KG1 (cell line): ENCODE measurements at places on chromosomes 1 and 21.

GRCh38 chr1:1806890-1807289, 28.6 kb upstream of the NADK start:
- DNase-seq = no peak

- no peak for DNase-seq
These were observed 7.2 kb downstream of the ATP1B1 start for GRCh38 chr1:169113613-169114119.

- no peak for DNase-seq
These were observed 82.9 kb downstream of the SSBP3 start for GRCh38 chr1:54323324-54323739.

DNA sequence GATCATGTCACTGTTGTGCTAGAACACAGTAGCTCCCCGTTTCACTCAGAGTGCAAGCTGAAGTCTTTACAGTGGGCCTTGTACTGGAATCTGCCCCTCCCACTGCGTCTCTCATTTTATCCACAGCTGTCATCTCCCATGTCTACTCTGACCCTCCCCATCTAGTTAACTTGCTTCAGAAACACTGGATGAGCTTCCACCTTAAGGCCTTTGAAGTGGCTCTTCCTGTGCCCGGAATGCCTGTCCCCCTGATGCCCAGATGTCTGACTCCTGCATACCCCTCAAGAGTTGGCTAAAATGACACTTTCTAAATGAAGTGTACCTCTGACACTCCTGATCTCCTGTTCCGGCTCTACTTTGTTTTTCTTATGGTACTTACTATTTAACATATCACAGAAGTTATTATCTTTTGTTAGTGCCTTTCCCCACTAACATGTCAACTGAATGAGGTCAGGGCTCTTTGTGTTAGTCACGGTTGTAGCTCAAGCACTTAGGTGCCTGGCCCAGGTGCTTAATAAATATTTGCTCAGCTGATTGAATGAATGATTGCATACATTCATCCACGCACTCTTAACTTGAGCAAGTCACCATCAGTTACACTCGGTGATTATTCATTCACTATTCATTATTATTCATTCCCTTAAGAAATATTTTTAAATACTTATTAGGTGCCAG, 13.3 kb downstream of the ARV1 start:
- DNase-seq = no peak

DNA sequence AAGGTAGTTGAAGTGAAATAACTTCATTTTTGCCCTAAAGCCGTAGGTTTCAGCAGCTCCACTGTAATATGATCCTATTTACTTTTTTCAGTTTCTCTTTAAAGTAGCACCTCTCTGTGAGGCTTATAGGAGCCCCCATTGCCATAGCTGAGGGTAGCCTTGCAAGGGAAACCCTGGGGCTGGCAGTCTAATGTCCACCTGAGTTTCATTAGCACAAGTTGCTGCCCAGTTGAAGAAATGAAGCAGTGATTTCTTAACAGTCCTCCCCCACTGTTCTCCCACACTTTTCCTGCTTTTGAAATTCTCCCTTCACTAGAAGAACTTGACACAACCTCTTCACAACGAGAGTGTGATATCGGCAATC, 1.5 kb downstream of the HMCN1 start:
- DNase-seq = no peak

DNA sequence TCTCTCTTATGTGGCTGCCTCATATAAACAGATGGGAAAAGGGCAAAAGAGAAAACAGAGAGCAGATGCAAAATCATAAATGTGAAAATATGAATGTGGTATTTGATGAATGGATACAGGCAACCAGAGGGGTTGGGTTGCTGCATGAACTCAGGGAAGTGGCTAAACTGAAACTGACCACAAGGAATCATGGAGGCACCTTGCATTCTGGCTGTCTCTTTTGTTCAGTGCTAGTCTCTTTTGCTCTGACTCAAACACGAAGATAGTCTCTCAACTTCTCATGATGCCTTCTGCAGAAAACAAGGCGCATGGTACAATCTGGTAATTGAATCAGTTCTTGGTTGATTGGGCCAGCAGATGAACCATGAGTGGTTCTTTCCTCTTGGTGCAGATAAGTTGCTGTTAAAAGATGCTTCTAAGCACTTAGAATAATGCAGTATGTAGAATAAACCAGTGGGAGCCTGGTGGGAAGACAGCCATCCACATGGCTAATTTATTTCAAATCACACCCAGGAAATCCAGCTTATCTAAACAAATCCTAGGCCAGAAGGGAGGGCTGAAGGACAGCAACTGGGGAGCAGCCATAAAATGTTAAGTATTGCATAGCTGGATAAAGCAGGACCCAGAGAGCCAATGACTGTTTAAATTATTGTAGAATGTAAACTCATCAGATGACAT, 64.2 kb downstream of the HLX start:
- no peak for DNase-seq

DNA sequence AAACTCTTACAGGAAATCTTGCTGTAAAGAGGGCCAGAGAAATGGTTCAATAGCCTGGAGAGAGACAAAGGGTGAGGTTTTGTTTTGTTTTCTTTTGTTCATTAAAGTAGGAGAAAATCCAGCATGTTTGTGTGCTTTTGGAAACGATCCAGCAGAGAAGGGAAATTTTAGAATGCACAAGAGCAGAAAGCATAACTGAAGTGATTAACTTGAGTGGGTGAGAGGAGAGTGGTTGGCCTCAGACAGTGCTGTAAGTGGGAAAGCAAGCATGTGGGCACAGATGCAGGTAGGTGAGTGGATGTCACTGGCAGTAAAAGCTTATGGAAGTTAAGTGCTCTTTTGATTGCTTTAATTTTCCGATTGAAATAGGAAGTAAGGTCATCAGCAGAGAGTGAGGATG, 50.2 kb downstream of the EEIG2 start:
- no peak for DNase-seq

DNA sequence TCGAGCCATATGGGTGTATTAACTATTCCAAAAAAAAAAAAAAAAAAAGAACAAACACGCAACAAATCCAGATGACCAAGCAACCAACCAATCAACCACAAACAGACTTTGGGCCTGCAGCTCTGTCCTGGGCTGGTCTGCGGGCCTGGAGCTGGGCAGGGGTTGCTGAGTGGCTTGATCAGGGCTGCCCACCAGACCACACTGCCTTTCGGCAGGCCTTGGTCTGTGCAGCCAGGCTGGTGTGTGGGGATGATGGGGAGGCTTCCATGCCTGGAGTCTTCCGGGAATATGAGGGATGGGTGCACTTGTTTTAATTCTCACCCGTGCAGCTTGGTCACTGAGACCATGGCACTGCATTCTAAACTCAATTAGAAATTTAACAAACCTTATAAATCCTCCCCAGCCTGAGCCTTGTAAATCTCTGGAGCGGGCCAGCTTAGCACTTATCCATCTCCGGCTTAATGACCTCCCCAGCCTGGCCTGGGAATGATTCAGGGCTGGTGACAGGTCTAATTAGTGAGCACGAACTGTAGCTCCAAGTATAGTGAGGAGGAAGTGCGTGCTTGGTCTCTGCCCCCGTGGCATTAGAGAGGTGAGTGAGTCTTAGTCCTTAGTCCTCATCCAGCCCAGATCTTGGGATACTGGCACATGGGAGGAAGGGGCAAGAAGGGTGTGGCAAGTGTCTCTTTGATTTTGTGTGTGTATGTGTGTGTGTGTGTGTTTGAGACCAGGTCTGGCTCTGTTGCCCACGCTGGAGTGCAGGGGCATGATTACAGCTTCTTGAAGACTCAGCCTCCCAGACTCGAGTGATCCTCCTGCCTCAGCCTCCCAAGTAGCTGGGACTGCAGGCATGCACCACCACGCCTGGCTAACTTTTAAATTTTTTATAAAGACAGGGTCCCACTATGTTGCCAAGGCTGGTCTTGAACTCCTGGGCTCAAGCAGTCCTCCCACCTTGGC, 74.6 kb upstream of the CSF3R start:
- no peak for DNase-seq

- no peak for DNase-seq
These were observed 217.2 kb upstream of the NFIA start for GRCh38 chr1:60865166-60865565.

GRCh38 chr1:4174291-4175200, 274.5 kb upstream of the C1orf174 start:
- DNase-seq = no peak

DNA sequence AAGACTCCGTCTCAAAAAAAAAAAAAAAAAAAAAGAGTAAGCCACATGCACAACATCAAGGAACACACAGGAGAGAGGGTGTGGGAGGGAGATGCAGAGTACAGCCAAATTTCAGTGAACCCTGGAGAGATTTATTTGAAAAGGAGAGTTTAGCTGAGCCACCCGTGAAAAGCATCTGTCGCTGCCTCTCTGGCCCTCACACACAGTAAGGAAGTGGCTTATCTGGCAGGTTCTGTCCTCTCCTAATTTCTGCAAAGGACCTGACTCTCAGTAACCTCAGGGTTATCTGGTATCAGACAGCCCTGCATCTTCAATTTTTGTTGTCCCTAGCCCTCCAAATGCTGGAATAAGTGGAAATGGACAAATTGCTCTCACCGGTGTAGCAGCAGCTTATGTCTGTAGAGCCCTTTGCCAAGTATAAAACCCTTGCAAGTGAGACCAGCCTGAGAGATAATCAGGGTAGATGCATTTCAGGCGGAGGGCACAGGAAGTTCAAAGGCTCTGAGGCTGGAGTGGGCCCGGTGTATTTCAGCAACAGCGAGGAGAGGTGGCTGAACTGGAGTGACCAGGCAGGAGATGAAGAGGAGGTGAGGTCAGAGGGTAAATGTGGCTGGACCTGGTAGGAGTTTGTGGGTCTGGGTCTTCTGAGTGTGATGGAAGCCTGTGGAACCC, 16.7 kb upstream of the IL10RB start:
- no peak for DNase-seq

GRCh38 chr21:29092102-29092959, 18.9 kb upstream of the CCT8 start:
- no peak for DNase-seq

DNA sequence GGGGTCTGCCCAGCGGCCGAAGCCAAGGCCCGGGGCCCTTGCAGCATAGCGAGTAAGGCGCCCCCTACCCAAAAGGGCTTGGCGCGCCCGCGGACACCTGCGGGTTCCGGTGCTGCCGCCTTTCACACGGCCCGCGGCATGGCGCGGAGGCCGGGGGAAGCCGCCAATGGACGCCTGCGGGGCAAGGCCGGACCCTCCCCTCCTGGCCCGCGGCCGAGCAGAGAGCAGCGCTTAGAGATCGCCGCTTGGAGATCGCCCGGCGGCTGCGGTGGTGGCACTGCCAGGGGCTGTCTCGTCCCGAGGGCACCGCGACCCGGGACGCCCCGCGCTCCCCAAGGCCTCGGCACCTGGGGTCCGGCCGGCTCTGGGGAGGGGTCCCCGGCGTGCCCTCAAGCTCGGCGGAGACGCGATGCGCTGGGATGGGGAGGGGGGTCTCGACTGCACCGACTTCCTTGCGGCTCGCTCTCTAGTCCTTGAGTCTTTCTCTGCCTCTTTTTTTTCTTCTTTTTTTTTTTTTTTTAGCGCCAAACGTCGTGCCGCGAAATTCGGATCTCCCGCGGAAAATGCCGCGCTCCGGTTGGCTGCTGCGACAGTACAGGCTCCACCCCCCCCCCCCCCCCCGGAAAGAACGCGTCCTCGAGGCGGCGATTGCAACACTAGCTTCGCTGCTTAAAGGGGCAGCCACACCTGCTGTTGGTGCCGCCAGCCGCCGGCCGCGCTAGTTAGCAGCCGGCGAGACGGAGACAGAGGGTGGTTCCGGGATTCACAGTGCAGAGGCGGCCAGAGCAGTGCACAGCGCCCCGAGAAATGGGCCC, at the start of gene E2F2:
Gene E2F2 (minus strand): TSS at position 487 of the 815 bp plus-strand sequence. CDS start 440 bp downstream, at position 47.
- DNase-seq = peak; percentile 57

DNA sequence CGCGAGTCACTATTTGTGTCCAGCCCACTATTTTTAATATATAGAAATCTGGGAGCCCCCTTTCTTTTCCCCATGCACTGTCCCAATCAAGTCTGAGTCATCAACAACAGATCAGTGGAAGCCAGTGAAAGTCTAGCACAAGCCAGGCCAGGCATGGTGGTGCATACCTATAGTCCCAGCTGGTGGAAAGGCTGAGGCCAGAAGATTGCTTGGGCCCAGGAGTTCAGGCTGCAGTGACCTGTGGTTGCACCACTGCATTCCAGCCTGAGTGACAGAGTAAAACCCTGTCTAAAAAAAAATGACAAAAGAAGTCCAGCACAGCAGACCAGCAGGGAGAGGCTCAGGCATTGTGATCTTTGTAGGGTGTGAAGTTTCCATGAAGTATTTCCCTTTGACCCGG, 9.0 kb upstream of the RPL5 start:
- DNase-seq = no peak

- DNase-seq = no peak
These were observed 14.6 kb upstream of the JAK1 start for GRCh38 chr1:64980745-64981600.

GRCh38 chr1:10736634-10737586, 59.5 kb downstream of the CASZ1 start:
- DNase-seq = no peak

- DNase-seq = no peak
These were observed 89.5 kb downstream of the CCDC30 start for GRCh38 chr1:42552636-42553035.

GRCh38 chr1:101435831-101436511, 199.2 kb downstream of the S1PR1 start:
- no peak for DNase-seq

GRCh38 chr1:236301958-236302335, 20.2 kb upstream of the ERO1B start:
- no peak for DNase-seq

- no peak for DNase-seq
These were observed 47.0 kb downstream of the MRPL39 start for GRCh38 chr21:25560271-25560685.

DNA sequence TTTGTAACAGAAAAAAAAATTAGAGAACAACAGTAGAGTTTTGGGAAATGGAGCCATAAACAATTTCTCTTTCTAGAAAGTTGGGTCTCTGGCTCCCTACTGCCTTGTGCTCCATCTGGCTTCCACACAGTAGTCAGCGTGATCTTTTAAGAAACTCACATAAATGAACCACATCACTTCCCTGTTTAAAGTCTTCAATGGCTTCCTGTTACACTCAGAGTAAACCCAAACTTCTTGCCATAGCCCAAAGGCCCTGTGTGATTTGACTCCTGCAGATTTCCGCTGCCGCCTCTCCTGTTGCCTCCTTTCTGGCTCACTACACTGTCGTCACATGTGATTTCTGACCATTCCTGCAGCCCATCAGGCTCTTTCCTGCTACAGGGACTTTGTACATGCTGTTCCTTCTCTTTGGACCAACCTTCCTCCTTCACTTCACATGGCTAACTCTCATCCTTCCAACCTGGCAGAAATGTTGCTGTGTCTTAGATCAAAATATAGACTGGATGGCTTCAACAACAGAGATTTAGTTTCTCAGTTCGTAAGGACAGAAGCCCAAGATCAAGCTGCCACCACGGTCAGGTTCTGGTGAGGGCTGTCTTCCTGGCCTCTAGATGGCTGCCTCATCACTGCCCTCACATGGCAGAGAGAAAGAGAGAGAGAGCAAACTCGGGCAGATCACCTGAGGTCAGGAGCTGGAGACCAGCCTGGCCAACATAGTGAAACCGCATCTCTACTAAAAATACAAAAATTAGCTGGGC, 34.0 kb downstream of the OPRD1 start:
- no peak for DNase-seq

- no peak for DNase-seq
These were observed 75.1 kb downstream of the ZFYVE9 start for GRCh38 chr1:52216907-52217458.
